ENCODE measurements at places on chromosomes 6 and 20. TPM values are rescaled to one million over a fixed set of nuclear protein-coding genes. Genes with fewer than 3 reads are reported as not detected.

TTBK1 gene
- not detected for total RNA-seq

LY6G6C gene
- total RNA-seq = not detected

KHDC1 gene
- 3.9 TPM for total RNA-seq

LCA5 gene
- 5.2 TPM for total RNA-seq

PHACTR3 gene
- total RNA-seq = not detected

LAMA5 gene
- total RNA-seq = 35.1 TPM

BPIFB1 gene
- not detected for total RNA-seq

FAM162B gene
- 3.9 TPM for total RNA-seq

EHMT2 gene
- 38.0 TPM for total RNA-seq

PTCHD4 gene
- 4.2 TPM for total RNA-seq

TRIM39 gene
- total RNA-seq = 11.3 TPM

MAS1 gene
- total RNA-seq = not detected

NRSN1 gene
- not detected for total RNA-seq

DEFB132 gene
- not detected for total RNA-seq

Measured in fibroblast of villous mesenchyme (primary cell).